ENCODE measurements at places on chromosomes 5 and 9.

DNA sequence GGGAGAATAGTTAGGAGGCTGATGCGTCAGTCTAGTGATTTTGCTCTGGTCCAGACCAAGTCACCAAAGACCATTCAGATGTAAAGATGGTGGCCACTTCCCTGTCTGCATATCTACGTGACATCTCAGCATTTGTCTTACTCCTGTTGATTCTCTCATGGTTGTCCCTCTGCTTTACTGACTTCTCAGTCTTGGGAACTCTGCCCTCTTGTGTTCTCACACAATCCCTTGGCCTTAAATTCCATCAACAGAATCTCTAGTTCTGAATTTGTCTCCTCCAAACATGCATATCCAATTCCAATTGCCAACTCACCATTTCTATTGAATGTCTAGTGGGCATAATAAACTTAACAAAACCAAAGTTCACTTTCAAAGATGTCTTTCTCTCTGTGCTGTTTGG is 147.8 kb downstream of the SLC24A2 start:
- no peak for DNase-seq

DNA sequence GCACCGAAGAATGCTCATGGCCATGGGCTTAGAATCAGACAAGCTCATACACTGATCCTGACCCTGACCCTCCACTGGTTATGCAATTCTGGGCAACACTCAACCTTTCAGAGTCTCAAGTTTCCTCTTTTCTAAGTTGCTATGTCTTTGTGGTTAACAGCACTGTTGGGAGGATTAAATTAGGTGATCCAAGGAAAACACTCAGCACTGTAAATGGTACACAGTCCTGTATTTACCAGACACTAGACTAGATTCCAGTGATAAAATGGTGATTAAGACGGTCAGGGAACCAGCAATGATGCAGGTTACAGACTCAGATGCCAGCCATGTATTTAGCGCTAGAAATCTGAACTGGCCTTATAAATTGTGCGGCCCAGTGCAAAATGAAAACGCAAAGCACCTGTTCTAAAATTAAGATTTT is 8.1 kb downstream of the ARL15 start:
- DNase-seq, result no peak

DNA sequence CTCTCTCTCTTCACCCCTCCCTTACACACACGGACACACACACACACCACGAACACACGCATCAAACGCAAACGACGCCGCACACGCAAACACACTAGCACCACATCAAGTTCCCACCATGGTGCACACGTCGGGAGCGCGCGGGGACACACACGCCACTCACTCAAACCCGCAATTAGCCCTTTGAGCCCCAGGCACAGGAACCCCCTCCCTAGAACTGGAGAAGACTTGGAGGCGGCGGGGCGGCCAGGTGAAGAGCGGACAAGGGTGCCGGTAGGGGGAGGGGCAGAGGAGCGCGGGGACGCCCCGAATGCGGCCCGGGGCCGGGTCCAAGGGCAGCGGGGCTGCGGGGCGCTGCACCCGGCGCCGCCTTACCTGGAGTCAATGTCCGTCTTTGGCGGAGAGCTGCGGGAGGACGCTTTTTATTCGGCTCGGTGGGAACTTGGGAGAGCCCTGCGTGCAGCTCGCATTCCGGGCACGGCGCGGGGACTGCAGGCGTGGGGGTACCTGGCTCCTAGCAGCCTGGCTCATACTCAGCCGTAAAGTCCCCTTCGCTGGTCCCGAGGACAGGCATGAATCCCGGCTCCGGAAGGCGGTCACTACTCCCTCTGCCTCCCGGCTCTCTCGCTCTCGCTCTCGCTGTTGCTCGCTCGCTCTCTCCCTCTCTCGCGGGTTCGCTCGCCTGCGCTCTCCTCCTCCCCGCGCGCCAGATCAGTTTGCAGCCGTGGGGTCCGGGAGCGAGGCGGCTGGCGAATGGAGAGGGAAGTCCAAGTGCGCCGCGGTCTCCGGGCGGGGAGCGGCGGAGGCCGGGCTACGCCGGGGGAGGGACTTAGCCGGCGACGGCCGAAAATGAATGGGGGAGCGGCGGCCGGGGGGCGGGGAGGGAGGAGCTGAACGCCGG is at the start of gene BRINP1:
TSS of gene BRINP1 (minus strand) at position 755 of the 901 bp plus-strand sequence. CDS start 56,080 bp downstream, outside the sequence.
- DNase-seq, result no peak

GRCh38 chr5:160545832-160546231 is 124.2 kb downstream of the PTTG1 start:
- no peak for DNase-seq

GRCh38 chr5:116935561-116936162 is 361.0 kb upstream of the SEMA6A start:
- DNase-seq, result no peak

GRCh38 chr5:156395306-156395675 is 68.3 kb downstream of the SGCD start:
- no peak for DNase-seq

GRCh38 chr5:177368869-177369644 is 11.3 kb downstream of the RGS14 start:
- no peak for DNase-seq

DNA sequence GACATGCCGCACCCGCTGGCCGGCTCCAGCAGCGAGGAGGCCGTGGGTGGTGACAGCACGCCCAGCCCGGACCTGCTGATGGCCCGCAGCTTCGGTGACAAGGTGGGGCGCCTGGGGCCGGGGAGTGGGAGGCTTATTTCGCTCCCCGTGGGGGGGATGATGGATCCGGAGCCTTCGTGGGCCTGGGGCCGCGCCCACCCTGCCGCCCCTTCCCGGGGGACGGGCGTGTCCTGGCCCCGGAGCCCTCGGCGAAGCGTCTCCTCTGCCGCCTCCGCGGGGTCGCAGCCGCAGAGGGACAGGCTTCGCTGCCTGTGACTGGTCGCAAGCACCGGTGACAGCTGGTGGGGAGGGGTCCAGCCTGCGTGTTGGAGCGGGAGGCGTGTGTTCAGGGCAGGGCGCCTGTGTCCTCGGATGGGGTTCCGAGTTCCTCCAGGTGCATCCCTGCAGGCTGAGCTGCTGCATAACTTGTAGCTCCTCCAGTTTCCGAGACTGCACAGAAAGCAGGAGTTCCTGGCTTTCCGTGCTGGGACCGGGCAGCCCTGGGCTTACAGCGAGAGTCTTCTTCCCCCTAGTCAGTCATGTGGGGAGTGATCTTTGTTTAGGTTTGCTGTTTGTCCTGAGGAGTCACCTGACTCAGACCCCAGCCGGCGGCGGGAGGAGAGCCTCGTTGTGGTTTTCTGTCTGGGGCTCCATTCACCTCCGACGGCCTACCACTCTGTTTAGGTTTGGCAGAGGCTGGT is 666 bp downstream of the SNX30 start:
- DNase-seq, result peak; percentile 40

- no peak for DNase-seq
Observed at GRCh38 chr5:149767281-149767550, 37.1 kb downstream of the PPARGC1B start.

- peak; percentile 23 for DNase-seq
Observed at GRCh38 chr5:125575891-125576505, 829.6 kb upstream of the ZNF608 start.

GRCh38 chr9:80498001-80498555 is 926.3 kb downstream of the TLE4 start:
- DNase-seq, result no peak

DNA sequence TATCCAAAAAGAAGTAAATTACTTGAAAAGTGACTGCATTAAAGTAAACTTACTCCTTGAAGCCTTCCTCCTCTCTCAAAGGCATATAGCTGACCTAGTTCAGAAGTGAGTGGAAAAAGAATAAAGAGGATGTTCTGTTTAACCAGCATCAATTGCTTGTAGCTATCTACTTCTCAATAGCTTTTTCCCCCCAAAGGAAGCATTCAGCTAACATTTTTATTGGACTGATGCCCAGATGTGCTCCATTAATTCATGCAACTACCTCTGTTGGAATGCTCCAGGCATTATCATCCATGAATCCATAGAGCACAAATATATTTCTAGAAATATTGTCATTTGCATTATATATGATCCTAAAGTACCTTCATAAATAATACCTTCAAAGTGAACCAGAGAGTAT is 132.8 kb downstream of the RASEF start:
- no peak for DNase-seq

DNA sequence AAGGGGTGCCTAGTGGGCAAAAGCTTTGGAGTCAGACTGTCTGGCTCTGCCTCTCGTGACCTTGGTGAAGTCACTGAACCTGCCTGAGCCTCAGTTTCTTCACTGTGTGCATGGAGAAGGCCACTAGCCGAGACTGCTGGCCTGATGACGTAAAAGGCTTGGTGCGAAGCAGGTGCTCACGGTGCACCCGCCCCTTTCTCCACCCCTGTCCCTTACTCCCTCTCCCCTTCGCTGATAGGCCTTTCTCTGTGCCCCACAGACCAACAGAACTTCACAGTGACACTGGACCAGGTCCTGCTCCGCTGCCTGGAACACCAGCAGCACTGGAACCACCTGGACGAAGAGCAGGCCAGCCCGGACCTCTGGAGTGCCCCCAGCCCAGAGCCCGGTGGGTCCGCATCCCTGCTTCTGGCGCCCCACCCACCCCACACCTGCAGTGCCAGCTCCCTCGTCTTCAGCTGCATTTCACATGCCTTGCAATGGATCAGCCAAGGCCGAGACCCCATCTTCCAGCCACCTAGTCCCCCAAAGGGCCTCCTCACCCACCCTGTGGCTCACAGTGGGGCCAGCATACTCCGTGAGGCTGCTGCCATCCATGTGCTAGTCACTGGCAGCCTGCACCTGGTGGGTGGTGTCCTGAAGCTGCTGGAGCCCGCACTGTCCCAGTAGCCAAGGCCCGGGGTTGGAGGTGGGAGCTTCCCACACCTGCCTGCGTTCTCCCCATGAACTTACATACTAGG is 10.4 kb downstream of the FPGS start:
- no peak for DNase-seq

DNA sequence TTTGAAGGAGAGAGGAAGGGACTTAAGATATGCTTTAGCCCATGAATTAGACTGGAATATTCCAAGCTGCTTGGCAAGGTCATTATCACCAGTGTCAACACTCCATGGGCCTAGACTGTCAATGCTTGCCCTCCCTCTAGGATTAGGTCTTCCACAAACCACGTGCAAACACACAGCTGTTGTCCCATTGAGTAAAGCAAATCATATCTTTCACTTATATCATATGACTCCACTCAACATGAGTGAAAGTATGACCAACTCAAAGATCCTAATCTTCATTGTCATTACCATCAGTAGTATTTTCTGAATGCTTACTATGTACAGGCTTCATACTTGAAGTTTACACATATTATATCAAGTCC is 57.0 kb upstream of the GRAMD2B start:
- no peak for DNase-seq

DNA sequence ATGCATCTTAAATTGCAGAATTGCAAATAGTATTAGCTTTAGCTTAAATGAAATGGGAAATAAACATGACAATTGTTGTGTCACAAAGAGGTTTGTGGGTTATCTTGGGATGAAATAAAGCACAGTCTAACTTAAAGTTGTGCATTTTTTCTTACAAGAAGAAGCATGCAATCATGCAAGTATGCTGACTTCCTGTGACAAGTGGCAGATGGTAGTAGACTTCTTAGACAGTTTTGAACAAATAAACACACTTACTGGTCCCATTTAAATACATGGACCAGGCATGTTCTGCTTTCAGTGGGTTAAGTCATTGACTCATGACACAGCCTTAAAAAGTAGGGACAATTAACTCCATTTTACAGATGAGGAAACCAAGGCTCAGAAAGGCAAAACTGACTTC is 15.9 kb upstream of the C5orf63 start:
- DNase-seq, result no peak

DNA sequence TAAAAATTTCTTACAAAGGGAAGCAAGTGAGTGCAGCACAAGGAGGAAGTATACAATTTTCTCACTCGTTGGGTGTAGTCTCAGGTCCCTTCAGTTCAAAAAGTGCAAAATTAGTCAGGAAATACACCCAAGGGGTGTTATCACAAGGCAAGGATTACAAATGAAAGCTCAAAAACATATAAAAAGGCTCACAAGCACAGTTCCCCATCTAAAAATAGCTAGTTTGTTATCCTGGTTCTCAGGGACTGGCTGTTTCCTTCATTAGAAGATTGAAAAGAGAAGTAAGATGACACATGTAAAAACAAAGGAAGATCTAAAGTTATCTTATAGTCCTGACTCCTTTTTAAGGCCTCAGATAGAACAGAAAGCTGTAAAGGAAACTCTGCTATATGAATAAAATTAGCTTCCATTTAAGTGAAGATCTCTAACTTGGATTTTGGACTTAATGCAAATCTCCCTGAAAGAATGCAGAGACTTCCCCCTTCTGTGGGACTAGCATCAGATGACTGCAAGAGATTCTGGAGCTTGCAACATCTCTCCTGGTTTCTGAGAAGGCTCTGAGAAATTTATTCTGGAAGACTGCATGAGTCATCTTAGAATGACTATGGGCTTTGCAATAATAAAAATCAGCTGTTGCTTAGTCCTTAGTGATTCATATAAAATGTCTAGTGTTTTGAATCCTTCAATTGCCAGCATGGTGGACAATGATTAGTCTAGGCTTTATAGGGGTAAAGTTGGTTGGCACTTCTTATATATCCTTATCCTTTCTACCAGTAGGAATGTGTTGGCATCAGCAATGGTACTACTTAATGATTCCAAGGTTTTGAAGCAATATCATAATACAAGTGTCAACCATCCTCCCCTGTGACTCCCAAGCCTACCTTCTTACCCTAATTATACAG is 25.4 kb downstream of the DAB2 start:
- peak; percentile 71 for DNase-seq

- no peak for DNase-seq
Observed at GRCh38 chr9:90296539-90296938, 346.1 kb downstream of the DIRAS2 start.

GRCh38 chr5:57784121-57784520 is 301.5 kb upstream of the ACTBL2 start:
- no peak for DNase-seq

- DNase-seq, result peak; percentile 22
Observed at GRCh38 chr5:137833463-137833862, 34.2 kb upstream of the MYOT start.

DNA sequence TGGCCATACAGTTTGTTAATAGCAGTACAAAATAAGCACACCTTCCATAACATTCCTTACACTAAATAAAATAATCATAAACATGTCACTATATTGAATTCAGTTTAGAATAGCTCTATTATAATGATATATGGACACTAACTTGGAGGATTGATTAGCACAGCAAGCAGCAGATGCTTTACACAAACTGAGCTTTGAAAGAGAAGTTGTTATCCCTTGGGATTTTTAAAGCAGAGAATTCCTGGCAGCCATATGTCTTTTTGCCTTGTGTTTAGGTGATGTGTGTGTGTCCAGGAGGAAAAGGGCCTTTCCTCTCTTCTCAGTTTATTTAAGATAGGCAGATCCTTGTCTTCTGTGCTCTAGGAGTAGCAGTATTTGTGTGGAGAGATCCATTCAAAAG is 232.2 kb upstream of the GRIN3A start:
- DNase-seq, result no peak

GRCh38 chr5:53179691-53180090 is 70.1 kb upstream of the MOCS2 start:
- no peak for DNase-seq

- no peak for DNase-seq
Observed at GRCh38 chr9:113995963-113996362, 82.1 kb downstream of the AMBP start.

GRCh38 chr9:124911766-124912165 is 29.1 kb downstream of the GOLGA1 start:
- no peak for DNase-seq

All from uterus (tissue), 4 donors.